Cerebellar nuclear complex (tissue), 1 donor: ENCODE measurements at places on chromosomes 13 and 19.

DNA sequence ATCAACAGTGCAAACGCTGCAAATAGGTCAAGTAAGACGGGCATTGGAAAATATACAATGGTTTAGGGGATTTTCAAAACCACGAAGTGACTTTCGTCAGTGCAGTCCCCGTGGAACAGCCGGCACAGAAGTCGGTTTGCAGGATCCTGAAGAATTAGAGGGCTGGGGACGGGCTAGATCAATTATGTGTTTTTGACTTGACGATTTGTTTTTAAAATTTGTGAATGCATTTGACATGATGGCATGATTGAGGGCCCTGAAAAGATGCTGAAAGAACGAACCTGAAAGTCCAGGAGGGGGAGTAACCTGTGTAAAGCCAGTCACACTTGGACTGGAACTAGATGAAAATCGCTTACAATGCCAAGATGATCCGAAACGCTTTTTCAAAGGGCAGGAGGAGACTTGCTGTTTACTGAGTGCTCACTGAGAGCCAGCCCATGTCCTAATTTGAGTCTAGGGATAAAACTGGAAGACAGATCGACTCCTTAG, 8.9 kb upstream of the DGKH start:
- no peak for DNase-seq

- DNase-seq: no peak
Observed at GRCh38 chr19:3441986-3442329, 38.4 kb downstream of the SMIM24 start.

GRCh38 chr13:24107955-24108614, 52.4 kb upstream of the SPATA13 start:
- DNase-seq: no peak

DNA sequence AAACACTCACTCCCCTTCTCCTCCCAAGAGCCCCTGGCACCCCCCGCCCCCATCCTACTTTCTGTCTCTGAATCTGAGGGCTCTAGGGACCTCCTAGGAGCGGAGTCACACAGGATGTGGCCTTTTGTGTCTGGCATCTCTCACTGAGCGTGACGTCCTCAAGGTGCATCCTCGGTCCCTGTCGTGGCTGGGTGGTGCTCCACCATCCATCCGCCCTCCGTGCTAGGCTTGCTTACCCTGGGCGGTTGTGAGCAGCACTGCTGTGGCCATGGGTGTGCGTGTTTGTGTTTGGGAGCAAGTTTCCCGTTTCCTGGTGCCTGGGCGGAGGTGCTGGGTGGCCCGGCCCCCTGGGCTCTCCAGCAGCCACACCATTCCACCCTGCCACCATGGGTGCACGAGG, 12.2 kb downstream of the PLEKHJ1 start:
- no peak for DNase-seq

DNA sequence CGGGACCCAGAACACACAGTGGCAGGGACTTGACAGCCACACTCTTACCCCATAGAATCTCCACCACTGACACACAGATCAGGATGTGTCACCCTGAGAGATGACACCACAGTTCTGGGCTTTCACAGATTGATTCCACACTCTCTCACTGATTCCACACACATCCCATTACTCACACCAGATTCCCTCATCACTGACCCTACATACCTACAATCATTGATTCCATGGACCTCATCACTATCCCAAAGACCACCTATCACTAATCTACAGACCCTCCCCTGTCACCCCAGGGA, 57.6 kb upstream of the ZNF527 start:
- DNase-seq: no peak

GRCh38 chr13:50261130-50261901, 246.1 kb downstream of the KCNRG start:
- no peak for DNase-seq

DNA sequence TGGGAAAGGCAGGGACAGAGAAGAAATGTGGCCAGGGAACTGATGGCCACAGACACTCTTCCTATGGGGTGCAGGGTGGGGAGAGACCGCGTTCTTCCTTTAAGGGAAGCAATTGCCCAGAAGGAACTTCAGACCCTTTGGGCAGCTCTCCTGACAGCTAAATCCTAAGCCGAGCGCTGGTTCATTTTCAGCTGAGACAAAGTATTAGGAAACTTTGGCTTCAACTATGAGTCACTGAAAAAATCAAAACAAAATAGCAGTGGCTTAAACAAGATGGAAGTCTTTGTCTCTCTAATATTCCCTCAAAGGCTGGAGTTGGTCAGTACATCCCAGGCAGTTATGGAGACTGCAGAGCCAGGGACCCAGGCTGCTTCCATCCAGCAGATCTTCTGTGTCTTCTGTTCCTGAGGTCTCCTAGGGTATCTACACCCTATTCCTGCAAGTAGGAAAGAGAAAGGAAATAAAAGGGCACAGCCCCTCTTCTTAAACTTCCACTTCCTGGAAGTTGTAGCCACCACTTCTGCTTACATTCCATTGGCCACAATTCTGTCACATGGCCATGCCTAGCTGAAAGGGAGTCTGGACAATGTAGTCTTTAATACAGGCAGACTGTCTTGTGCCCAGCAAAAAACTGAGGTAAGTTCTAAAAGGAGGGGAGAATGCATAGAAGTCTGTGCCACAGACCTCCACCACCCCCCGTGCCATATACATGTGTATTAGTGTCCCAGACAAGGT, 163.5 kb downstream of the KATNAL1 start:
- no peak for DNase-seq

DNA sequence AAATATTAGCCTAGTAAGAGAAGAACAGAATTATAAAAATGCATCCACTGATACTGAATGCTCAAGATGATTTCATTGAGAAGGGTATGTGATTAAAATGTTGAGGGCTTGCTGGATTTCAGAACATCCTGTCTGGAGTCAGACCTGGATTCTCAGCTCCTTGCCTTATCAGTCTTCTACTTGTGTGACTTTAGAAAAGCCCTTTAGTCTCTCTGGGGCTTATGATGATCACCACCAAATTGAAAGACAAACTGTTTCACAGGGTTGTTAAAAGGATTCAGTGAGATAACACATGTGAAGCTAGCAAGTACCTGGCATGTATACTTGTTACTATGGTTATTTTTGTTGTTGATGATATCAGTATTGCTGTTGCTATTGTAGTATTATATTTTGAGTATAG, 118.4 kb downstream of the GPC6 start:
- no peak for DNase-seq

GRCh38 chr13:97435323-97435722, 1.4 kb downstream of the RAP2A start:
- no peak for DNase-seq

DNA sequence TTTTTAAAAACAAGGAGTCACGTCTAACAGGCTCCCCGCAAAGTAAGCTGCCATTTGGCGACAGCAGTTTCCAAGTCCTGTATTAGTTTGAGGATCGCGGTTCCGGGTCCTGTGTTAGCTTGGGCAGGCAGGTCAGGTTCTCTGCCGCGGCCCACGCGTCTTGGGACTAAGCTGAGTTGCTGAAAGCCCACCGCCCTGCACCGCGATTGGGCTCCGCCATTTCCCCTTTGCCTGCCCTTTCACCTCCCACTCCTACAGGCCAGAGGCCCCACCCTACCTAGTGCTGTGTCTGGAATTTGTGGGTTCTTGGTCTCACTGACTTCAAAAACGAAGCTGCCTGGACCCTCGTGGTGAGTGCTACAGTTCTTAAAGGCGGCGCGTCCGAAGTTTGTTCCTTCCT, 6.8 kb downstream of the PARP4 start:
- no peak for DNase-seq

DNA sequence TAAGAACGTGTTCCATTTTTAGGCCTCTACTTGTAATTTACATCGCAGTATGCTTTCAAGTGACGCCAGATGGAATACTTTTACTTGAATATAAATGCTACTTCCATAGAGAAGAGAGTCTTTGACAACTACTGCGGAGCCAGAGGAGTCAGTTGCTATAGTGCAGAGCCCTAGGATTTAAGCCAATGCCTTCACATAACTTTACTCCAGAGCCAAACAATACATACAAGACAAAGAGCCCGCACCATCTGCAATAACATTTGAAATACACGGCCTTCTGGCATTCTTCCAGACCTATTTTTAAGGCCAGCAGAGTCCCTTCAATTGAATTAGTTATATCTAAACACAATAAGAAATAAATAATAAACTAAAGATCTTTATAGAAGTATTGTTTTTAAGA, 59.4 kb downstream of the XPO4 start:
- DNase-seq: no peak

DNA sequence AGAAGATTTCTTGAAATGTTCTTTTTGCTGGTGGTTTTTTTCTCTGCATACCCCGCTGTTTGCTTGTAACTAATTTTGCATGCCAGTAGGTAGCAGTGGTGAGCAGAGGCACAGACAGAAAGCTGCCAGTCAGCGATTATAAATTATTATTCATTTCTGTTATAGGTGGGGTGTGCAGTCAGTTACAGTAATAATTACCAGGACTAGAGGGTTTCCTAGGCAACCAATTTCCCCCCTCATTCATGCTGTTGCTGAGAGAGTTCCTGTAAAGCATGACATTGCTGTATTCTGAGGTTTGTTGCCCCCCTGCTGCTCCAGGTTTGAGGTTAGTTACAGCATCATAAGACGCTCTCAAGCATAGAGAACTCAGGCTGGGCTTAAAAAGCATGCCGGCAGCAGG, 104.5 kb downstream of the URI1 start:
- DNase-seq: peak; percentile 38
